ENCODE measurements at places on chromosomes 2 and 18.
A peak's percentile ranks its signal among the peaks of the same experiment; 100 is the strongest.

DNA sequence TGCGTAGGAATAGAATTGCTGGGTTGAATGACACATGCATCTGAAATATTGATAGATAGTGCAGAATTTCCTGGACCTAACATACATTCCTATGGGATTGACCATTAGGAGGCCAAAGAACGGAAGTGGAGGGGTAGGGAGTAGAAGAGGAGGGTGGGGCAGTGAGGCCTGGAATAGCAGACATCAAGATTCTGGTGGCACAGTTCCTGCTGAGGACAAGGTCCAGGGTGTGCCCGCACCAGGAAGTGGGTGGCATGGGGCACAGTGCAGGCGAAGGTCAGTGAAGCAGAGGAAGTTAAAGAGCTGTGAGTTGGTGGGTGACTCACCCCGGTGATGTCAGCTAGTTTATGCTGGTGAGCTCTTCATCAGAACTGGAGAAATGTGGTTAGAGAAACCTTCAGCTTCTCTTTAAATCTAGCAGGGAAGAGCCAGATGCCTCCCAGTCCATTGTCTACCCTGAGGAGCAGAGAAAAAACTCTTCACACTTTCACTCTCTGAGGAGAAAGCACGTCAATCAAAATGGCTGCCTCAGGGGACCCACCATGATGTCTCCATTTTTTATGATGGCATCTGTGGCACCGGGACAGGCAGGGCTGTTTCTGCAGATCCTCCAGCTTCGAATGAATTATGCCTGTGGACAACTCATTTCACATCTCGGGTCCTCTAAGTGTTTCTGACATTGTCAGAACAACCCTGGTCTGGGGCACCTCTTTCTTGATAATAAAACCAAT is 55.9 kb upstream of the CTLA4 start:
- peak; percentile 92 for DNase-seq

DNA sequence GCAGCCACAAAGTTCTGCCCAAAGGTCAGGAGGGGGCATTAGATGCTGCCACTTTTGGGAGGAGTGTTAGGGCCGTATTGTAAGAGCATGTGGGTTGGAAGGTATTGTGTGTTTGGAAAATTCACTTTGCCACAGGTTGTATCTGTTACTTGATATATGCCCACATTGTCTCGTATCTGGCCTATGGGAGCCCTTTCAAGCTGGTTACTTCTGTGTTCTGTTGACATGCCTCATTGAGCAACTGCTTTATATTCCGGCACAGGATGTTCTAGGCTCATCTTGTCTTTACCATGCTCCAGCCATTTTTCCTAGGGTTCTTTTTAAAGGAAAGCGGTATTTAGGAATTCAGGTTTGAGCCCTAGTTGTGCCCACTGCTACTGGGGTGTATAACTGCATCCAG is 6.0 kb downstream of the ADNP2 start:
- DNase-seq: no peak

GRCh38 chr18:26336572-26336971 is 110.3 kb downstream of the TAF4B start:
- no peak for DNase-seq

- DNase-seq: no peak
These were observed 191.7 kb upstream of the NDUFV2 start for GRCh38 chr18:8910843-8911242.

DNA sequence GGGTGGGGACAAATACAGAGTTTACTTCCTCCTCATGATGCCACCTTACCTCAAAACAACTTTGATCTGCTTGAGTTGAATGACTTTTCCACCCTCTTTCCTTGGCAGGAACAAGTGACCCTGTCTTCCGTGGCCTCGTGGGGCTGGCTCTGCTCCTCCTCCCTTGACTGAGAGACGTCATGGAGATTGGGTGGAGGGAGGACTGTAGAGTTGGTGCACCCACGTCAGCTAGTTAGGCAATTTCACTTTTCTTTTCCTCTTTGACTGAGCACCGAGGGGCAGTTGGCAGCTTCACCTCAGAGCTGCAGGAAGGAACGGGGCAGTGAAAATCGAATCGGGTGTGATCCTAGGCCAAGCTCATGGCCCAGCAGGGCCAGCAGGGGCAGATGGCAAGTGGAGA is at the start of gene SP140:
SP140 (plus strand) TSS at position 251 of the 400 bp plus-strand sequence; CDS start at position 360, 109 bp downstream.
- peak; percentile 73 for DNase-seq

DNA sequence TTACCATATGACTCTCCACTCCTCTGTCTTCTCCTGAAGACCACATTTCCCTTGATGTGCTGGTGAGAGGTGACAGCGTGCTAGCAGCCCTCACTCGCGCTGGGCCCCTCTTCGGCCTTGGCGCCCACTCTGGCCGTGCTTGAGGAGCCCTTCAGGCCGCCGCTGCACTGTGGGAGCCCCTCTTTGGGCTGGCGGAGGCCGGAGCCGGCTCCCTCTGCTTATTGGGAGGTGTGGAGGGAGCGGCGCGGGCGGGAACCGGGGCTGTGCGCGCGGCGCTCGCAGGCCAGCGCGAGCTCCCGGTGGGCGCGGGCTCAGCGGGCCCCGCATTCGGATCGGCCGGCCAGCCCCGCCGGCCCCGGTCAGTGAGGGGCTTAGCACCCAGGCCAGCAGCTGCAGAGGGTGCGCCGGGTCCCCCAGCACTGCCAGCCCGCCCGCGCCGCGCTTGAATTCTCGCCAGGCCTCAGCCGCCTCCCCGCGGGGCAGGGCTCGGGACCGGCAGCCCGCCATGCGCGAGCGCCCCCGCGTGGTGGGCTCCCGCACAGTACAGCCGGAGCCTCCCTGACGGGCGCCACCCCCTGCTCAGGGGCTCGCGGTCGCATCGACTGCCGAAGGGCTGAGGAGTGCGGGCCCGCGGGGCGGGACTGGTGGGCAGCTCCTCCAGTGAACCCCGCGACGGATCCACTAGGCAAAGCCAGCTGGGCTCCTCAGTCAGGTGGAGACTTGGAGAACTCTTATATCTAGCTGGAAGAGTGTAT is 246.6 kb upstream of the REG3G start:
- DNase-seq: no peak

GRCh38 chr18:26005950-26006349 is 84.5 kb downstream of the SS18 start:
- DNase-seq: no peak

DNA sequence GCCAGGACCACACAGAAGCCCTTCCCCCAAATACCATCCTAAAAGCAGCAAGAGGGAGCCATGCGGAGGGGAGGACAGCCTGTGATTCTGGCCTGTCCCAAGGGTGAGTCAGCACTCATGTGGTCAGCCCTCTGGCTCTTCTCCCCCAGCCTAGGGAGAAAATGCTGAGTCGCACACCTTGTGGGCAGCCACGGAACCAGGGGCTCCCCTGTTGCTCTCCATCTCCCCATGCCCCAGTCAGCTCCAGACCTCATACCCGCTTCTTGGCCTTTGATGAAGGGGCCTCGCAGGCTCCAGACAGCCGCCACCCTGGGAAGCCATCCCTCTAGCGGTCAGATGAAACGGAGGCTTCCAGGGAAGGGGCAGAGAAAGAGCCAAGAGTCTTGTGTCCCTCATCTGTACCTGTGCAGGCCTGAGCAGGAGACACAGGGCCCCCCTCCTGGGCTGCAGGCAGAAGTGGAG is 181.3 kb upstream of the SIX2 start:
- no peak for DNase-seq

- DNase-seq: no peak
These were observed 1395.6 kb downstream of the SUCLG1 start for GRCh38 chr2:83063511-83063910.

- DNase-seq: no peak
These were observed 866.6 kb downstream of the CPS1 start for GRCh38 chr2:211423018-211423417.

DNA sequence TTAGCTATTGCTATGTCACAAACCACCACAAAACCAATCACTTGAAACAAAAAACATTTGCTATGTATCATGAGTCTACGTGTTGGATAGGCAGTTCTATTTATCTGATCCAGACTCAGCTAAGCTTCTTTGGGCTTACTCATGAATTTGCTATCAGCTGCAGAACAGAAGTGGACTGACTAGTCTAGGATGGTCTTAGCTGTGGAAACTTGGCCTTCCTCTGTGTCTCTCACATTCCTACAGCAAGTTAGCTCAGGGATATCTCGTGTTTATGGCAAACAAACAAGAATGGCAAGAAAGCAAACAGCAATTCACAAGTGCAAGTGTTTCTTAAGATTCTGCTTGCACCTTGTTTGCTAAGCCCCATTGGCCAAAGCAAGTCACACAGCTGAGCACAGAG is 288.0 kb upstream of the TNP1 start:
- no peak for DNase-seq

DNA sequence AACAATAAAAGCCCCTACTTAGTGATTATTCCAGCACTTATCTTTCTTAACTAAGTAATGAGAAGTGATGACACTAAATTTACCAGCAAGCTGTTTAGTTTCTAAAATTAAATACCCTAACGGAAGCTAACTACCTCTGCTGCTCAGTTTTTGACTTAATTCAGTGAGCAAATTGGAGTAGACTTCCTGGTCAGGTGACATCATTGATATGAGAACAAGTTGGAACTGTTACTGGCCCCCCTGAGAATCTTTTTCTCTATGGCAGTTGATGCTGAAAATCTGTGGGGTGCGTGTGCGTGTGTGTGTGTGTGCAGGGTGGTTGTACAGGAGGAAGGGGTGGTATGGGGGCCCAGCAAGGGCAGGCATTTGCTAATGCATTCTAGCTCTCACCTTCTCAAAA is 35.5 kb upstream of the BMP10 start:
- DNase-seq: no peak

DNA sequence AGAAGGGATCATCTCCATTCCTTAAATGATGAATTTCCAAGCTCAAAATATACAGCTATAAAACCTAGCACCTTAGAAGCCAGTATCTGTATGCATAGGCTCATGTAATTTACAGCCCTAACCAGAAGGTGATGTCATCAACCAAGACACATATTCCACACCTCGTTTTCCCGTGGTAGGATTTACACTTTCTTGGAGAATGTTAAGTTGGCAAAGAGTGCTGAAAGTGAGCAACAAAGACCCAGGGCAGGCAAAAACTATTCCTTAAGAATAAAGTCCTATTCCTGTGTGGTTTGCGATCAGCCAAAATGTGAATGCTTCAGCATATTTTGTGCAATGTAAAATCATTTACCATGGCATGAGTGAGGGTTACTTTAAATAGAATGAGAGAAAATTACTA is 247.1 kb downstream of the OSR1 start:
- no peak for DNase-seq
